Ammon's horn (tissue), 1 donor: ENCODE measurements at places on chromosomes 1 and 21.
A peak's percentile ranks its signal among the peaks of the same experiment; 100 is the strongest.

DNA sequence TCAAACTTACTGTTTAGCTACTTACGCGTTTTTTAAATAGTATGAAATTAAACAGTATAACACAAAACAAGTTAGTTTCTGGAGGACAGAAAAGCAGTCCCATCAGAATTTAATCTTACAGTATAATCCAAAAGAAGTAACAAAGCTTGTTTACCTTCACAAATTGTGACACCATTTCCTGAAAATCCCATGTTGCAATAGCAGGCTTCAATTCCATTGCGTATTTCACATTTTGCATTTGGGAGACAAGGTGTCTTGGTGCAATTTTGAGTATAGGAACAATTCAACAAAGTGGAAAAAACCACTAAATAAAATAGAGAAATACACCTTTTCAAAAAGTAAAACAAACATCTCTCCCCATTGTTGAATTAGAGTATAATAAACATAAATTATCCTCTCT is 1.6 kb downstream of the ADGRL4 start:
- DNase-seq, result no peak

GRCh38 chr1:225677350-225678124 is 24.6 kb upstream of the ENAH start:
- peak; percentile 18 for DNase-seq

GRCh38 chr1:211654838-211655787 is 20.3 kb downstream of the NEK2 start:
- peak; percentile 92 for DNase-seq

DNA sequence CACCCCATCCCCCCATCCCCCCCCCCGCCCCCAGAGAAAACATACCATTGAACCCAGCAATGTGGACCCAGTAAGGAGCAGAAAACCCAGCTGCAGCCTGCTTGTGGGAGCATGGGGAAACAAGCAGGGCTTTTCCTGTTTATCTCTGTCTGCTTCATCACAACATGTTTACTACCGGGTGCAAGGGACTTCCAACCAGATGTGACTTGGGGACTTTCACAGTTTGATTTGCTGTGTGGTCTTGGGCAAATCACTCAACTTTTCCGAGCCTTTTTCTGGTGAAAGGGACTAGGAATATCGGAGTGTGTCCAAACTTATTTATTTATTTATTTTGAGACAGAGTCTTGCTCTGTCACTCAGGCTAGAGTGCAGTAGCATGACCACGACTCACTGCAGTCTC is 3.2 kb downstream of the TMCC2 start:
- DNase-seq, result no peak

GRCh38 chr21:33219300-33219699 is 10.4 kb upstream of the IFNAR2 start:
- DNase-seq, result no peak

- DNase-seq, result peak; percentile 51
These were observed at the start of gene TNFRSF1B for GRCh38 chr1:12166834-12167492. TSS of gene TNFRSF1B (plus strand) at chr1:12166991. CDS start at chr1:12167092, 101 bp downstream.

GRCh38 chr1:2463396-2463795 is 12.7 kb upstream of the PLCH2 start:
- DNase-seq, result no peak

DNA sequence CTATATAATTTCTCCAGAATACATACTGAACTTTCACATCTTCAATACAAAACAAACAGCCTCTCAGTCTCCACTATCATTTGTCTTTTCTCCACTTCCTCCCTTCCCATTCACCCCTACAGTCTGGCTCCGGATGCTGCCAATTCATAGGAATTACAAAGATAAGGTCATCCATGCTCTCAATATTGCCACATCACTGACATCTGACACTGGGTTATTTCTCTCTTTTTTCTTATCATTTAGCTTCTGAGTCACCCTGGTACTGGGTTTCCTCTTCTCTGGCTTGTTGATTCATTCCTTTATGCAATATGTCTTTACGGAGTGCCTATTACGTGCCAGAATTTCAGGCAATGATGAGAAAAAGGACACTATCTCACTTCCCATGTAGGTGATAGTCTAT is 3.1 kb upstream of the SH3BP5L start:
- no peak for DNase-seq

DNA sequence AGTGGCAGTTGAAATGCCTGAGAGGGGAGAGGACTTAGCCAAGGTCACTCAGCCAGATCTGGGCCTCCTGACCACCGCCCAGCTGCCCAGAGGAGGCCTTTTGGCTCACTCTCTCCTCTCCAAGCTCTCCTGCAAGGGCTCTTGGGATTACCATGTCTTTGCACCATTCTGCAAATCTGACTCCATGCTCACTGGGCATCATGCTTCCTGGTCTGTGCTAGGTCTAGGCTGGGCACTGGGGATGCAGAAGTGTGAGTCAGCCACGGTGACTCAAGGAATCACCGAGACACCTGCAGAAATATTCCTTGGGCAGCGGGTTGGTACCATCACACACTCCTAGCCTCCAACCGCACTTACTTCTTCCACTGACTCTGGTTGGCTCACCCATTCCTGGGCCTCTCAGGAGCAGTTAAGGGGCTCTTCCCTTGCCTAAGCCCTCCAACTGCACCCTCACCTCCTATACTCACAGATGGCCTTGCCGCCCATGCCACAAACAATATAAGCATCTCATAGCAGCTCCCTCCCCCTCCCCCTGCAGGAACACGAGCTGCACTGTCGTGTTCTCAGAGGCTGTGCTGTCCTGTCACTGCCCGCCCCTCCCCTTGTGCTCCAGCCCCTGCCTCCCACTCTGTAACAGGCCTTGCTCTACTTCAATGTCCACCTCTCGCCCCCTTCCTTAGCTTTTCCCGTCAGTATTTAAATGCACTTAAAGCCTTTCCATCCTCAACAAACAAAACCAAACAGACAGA is 34.8 kb downstream of the CDCP2 start:
- peak; percentile 85 for DNase-seq

DNA sequence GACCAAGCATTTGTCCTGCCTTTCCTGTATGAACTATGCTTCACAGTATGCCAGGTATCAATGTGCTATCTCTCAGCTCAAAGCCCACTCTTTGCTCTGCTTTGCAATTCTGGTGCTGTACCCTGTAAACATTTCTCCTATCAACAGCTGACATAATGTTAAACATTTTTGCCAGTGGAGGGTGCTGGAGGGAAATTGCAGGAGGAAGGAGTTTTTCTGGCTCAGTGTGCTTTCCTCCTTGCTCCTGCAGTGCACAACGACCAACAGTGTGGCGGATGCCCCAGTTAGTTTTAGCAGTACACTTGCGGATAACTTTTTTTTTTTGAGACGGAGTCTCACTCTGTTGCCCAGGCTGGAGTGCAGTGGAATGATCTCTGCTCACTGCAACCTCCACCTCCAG is 67.1 kb upstream of the PTGFRN start:
- peak; percentile 9 for DNase-seq

GRCh38 chr1:932776-933602 is 9.3 kb downstream of the SAMD11 start:
- DNase-seq, result no peak

DNA sequence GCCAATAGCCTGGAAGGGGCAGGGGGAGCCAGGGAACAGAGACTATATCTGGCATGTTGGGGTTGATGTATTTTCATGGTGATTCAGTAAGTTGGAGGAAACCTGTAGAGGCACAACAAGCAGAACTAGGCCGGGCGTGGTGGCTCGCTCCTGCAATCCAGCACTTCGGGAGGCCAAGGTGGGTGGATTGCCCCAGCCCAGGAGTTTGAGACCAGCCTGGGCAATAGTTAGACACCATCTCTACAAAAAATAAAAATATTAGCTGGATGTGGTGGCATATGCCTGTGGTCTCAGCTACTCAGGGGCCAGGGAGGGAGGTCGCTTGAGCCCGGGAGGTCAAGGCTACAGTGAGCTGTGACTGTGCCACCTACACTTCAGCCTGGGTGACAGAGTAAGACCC is 10.1 kb upstream of the PTCH2 start:
- DNase-seq, result no peak

GRCh38 chr1:11473491-11474034 is 5.4 kb upstream of the DISP3 start:
- peak; percentile 45 for DNase-seq

- no peak for DNase-seq
These were observed 220.2 kb downstream of the TGFB2 start for GRCh38 chr1:218565377-218565776.

DNA sequence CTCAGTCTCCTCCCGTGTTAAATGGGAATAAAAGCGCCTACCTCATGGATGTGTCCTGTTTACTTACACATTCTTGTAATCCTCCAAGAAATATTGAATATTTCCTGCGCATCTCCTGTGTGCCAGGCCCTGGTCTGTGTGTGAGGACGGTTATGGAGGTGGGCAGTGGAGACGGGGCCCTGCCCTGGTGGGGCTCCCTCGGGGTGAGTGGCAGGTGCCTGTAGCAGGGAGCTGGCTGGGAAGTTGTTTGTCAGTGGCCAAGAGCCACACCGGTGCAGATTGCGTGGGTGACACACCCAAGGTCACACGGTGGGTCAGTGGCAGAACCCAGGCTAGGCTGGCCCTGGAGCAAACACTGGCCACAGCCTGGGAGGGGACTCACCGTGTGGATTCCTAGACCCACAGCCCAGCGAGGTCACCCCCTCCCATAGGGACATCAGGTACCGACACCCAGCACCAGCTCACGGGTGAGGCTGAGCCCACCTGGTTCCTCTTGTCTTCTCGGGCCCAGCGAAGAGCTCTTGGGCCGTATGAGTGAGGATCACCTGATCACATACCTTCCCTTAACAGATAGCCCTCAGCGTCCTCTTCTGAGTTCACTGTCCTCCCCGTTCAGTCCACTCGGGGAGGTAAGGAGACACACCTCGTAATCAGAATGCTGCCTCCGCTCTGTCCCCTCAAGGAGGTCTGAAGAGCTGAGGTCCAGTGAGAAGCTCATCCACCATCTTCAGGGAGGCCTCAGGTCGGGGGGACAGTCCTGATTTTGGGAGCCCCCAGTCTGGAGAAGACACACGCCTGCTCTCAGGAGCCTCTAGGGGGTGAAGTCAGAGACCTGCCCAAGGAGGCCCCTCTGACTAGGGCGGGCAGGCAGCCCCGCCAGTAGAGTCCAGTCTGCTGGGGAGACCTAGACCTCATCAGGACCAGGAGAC is 349.6 kb downstream of the MATN1 start:
- no peak for DNase-seq

- peak; percentile 47 for DNase-seq
These were observed 283.3 kb downstream of the DUSP10 start for GRCh38 chr1:221458447-221459156.

GRCh38 chr1:236066828-236067386 is 2.0 kb upstream of the NID1 start:
- no peak for DNase-seq

DNA sequence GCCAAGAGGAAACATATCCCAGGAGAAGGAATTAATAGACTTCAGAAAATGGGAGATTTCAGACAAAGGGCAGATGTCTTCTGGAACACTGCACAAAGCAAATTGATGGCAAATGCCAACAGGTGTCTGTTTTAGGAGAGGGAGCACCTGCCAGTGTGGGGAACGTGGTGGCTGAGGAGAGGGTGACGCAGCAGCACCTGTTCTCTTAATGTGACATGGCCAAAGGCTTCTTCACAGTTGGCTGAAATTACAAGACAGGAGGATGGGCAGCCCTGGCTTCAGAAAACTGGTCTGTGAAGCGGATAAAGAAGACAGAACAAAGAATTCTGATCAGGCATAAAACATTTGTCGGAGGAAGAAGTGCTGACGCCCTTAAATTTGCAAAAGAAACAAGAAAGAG is 178.7 kb upstream of the RUNX1 start:
- no peak for DNase-seq

- no peak for DNase-seq
These were observed 17.4 kb upstream of the HIVEP3 start for GRCh38 chr1:41936107-41936506.

GRCh38 chr1:195520757-195521156 is 1087.5 kb downstream of the KCNT2 start:
- no peak for DNase-seq

DNA sequence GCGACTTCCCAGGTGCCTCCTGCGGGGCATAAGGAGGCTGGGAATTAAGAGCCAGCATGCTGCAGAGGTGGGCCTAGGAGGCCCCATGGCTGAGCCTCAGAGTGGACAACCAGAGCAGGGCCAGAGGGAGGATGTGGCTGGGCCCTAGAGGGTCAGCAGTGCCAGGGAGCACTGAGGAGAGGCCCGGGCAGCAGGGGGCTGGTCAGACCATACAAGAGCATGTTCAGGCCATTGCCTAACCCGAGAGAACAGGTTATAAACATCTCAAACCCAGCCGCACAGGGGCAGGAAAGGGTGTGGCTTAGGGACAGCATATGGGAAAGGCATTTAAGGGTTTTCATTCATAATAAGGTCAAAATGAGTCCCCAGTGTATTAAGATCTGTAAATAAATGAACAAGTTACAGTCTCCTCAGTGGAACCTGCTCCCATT is 51.1 kb downstream of the IER5 start:
- DNase-seq, result no peak

DNA sequence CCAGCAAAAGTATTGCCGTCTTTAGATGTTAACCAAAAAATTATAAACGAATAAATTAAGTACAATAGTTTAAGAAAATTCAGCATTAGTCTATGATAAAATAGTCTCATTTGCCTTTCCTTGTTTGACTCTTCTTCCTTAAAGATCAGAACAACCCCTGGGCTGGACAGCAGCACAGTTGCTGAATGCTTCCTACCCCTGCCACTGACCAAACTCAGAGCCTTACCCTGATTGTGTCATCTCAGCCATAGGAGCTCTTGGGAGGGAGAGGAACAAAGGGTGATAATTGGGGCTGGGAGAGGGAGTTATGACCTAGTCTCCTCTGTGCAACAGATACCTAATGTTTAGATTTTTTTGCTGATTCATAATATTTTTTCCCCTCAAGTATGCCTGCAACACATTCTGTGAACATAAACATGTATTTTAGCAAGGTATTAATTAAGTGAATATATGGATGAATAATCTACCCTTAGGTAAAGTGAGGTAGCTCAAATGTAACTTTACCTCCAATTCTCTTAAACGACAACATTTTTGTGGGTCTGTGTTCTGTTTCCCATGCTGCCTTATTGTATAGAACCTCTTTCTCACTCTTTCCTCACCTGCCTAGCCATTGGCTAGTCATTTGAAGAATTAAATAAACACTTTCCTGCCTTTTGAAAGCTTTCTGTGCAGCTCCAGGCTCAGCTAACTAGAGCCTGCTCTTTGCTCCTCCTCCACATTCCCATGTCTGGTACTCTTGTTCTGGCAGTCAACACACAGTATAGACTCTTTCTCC is 46.1 kb downstream of the FGGY start:
- DNase-seq, result no peak
